Activated B cell treated with CpG ODN at 0.5 μM for 24 hours (primary cell): ENCODE measurements at places on chromosomes 5 and 9.

- no peak for DNase-seq
These were observed 126.3 kb downstream of the MELK start for GRCh38 chr9:36698984-36699383.

DNA sequence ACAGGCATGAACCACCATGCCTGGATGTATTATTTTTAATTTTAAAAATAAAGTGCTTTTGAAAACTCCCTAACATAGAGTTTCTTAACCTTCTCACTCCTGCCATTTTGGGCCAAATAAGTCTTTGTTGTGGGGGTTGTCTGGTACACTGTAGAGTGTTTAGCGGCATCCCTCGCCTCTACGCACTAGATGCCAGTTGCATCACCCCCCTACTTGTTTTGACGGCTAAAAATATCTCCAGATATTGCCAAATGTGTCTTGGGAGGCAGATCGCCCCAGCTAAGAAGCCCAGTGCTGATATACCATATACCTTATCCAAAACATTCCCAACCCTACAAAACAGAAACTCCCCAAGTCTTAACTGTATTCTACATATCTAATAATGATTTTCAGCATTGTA, 54.6 kb downstream of the SCAI start:
- no peak for DNase-seq

- DNase-seq, result no peak
These were observed 17.1 kb downstream of the MTREX start for GRCh38 chr5:55324815-55325418.

DNA sequence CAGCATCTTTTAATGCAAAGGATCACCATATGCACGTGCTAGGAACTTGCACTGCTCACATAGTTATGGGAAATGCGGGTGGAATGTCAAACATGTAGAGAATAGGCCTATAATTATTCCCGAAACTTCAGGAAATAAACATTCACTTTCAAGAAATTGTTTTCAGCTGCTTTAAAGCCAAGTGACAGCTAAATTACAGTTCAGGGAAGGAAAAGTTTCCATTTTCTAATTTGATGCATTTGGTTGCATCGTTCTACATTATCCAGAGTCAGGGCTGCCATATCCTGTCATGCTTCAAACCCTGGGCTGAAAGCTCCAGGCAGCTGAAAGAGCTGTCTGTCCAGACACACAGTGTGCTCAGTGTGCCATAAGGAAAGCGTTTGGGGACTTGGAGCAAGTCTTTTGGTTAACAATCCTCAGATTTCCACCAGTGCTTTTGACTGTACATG, 518.1 kb downstream of the CSNK1G3 start:
- DNase-seq, result no peak

DNA sequence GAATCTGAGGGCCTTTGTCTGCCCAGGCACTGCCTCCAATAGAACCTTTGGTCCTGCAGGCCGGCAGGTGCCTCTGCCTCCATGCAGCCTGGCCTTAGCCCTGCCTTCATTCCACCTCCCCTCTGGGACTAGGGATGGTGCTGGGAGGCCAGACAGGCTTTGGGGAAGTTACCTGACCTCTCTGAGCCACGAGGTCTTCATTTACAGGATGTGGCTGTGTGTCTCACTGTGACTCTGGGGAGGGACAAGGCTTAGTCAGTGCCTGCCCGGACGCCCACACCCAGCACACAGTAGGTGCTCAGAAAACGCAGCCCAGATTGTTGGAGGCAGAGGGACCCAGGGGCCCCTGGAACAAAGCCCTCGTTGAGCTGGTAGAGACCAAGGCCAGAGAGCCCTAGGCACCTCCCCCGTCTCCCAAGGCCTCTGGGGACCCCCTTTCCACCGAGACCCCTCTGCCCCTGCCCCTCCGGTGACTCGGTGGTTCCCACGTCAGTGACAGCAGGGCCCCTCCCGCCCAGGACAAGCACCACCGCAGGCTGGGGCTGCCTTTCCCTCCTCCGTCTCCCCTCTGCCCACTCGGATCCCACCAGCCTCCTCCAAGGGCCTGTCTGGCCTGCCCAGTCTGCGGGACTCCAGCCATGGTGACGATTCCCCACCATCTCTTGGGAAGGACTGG, 46.9 kb upstream of the EGFL7 start:
- no peak for DNase-seq

GRCh38 chr9:87140605-87141109, 193.4 kb upstream of the GAS1 start:
- no peak for DNase-seq

- no peak for DNase-seq
These were observed 19.8 kb upstream of the NUDT12 start for GRCh38 chr5:103582364-103582763.

GRCh38 chr5:38524022-38524421, 32.4 kb downstream of the LIFR start:
- no peak for DNase-seq

DNA sequence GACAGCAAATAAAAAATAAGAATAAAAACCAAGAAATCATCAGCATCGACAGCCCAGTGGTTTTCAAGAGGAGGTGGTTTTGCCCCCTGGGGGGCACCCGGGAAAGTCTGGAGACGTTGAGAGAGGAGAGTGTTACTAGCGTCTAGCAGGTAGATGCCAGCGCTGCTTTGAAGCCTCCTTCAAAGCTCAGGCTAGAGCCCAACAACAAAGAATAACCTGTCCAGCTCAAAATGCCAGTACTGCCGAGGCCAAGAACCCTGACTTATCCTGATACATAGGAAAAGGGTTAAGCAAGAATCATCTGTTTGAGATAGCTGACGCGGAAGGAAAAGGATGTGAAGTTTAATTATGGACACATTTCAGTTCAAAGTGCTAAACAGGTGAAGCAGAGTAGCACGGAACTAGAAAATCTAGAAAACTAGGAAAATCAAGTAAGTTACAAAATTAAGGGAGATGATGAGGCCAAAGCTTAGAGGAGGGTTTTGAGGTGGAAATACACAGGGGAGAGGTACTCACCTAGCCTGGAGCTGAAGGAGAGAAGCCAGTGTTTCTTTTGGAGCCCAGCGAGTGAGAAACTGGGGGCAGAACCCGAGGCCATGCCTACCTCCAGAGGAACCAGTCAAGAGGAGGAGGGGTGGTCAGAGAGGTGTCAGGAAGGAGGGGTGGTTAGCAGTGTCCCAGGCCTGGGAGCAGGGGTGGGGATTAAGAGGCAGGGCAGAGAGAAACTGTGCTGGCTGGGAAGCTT, 121.0 kb upstream of the RETREG1 start:
- DNase-seq, result no peak

DNA sequence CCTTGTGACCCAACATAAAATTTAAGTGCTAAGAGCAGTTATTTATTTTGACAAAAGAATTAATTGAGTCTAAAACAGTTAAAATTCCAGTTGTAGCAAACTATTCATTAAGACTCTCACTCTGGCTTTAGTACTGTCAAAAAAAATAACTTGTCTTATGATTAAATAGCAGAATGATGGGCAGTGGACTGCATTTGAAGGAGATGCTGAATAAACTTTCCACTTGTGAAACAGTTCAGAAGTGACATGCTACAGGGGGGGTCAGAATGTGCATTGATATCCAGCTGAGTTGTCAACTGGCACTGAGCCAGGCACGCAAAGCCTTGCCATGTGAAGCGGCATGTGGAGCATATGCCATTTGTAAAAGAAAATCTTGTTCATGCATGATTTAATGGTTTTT, 76.0 kb downstream of the FCHO2 start:
- DNase-seq, result no peak

GRCh38 chr5:135324897-135325650, 74.0 kb downstream of the MACROH2A1 start:
- DNase-seq, result no peak

DNA sequence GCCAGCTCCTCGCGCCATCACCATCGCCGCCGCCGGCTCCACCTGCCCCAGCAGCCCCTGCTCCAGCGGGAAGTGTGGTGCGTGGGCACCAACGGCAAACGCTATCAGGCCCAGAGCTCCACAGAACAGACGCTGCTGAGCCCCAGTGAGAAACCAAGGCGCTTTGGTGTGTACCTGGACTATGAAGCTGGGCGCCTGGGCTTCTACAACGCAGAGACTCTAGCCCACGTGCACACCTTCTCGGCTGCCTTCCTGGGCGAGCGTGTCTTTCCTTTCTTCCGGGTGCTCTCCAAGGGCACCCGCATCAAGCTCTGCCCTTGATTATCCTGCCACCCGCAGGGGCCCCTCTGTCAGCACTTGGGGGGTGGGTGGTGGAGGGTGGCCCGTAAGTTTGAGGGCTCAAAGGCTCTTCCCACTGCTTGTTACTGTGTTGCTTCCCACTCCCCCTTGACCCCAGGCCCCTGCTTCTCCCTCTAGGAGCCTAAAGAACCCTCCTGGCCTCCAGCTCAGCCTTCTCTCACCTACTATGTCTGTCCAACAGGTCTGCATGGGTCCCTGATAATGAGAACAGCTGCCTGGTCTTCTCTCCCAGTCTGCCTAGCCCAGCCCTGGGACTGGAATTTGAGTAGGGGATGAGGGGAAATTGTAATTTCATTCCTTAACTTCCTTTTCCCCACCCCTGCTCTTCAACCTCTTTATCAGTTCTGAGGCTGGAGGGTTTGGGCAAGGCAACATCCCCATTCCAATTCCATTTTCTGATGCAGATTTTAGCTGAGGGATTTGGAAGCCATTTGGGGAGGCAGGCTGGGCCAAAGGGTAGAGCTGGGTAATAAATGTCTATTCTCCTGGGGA, 9.0 kb downstream of the RACK1 start:
- no peak for DNase-seq

- DNase-seq, result no peak
These were observed 30.7 kb downstream of the TERT start for GRCh38 chr5:1264211-1264610.
